ENCODE measurements at places on chromosomes 12 and 14.
A peak's percentile ranks its signal among the peaks of the same experiment; 100 is the strongest.

DNA sequence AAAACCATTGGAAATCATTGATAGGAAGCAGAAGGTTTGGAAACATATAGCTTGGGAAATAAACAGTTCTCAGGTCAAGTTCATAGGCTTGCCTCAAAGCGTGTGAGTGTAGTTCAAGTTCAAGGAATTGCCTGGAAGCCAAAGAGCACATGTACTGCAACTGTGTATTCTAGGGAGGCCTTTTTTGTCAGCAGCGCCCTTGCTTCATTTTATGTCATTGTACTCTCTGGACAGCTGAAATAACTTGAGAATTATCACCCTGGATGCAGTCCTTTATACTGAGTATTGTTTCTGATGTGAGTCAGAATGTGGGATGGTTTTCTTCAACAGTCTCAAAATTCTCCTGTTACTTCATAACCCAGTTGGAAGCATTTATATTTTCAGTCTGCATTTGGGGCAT is 16.0 kb upstream of the EVL start:
- DNase-seq: no peak

DNA sequence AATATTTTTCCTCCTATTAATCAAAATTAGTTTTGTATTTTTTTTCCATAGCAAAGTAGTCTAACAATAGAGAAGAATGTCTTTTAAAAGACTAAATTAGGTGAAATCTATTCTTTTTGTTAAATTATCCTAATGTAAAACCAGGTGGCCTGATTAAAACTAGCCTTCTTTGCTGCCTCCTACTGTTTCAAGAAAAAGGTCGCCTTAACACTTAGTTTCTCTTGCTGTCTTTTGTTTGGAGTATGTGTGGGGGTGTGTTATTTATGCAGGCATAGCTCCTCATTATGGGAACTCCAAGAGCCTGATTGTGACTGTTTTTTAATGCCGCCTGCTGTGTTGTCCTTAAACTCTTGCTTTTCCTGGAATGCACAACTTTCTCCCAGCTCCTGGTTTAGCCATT is 855.3 kb downstream of the DIO2 start:
- no peak for DNase-seq

- DNase-seq: no peak
Observed at GRCh38 chr12:49553512-49554088, 14.3 kb downstream of the MCRS1 start.

DNA sequence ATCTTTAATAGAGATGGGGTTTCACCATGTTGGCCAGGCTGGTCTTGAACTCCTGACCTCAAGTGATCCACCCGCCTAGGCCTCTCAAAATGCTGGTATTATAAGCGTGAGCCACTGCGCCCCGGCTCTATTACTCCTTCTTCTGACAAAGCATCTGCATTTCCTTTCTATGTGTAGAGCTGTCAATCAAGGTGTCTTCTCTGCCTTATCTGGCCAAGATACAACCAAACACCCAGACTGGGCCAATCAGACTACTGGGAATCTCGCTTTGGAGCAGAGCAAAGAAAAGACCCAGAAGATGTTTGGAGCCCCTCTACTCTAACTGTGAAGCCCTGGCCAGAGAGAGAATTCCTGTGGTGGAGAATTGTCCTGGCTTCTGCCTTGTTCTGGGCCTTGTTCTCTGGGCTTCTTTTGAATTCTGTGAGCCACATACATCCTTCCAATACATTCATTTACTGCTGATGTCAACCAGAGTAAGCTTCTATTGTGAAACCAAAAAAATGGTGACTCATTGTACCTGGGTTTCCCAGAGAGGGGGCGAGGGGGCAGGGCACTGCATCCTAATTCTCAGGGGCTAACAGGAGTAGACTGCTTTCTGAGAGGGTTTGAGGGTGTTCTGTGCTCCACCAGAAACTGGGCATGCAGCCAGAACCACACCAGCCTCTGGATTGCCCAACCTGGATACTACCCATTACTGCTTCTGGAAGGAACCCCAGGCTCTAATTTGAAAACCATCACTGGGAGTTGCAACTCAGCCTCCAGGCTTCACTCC is 18.8 kb upstream of the FLVCR2 start:
- peak; percentile 67 for DNase-seq

GRCh38 chr12:15717940-15718567 is 71.1 kb downstream of the EPS8 start:
- no peak for DNase-seq

DNA sequence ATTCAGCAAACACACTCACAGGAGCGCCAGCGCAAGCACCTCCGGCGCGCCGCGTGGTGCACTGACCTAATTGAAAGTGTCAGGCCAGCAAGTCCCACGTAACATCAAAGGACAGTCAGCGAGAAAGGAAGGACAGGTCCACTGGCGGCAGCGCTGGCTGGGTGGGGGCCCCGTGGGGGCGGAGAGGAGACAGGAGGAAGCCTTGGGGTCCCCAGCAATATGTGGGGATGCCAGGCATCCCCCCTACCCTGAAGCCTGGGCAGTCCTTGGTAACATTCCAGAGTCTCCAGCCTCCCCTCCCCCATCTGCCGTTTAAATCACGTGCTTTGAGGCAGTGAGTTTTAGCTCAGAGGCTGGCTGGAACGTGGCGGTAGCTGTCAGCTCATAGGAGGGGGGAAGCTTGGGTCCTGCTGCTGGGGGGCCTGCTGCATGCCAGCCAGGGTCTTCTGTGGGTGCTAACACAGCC is 159.2 kb downstream of the CALM1 start:
- DNase-seq: no peak

GRCh38 chr14:58752771-58753201 is 115.0 kb downstream of the DACT1 start:
- DNase-seq: no peak

DNA sequence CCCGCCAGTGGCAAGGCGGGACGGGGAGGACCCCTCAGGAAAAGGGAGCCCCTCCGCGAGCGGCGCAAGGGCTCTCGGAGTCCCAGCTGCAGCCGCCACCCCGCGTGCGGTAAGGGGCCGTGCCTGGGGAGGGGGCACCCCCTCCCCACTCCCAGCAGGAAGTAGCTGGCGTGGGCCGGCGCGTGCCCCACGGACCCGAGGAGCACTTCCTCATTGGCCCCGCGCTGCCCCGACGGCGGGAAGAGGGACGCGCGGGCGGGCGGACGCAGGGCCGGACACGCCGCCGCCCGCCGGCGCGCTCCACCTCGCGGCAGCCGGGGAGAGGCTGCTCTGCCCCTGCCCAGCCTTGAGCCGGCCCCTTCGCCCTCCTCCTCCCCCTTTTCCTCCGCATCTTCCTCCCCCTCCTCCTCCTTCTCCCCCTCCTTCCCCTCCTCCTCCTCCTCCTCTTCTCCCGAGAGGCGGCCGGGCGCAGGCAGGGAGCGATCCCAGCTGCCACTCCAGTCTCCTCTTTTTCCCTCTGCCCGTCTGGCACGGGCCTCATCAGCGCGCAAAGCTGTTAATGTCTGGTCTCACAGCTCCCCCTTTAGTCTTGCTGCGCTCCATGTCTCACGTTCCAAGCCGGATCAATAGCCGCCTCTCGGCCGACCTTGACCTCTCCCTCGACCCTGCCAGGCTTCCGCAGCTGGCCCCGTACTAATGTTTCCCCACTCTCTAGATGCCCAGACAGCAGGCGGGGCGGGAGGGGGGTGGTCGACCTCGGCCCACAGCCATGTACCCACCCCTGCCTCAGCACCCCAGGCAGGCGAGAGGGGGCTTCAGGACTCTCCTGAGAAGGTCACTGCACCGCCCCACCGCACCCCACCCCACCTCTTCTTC is 2.6 kb upstream of the BCL11B start:
- no peak for DNase-seq

DNA sequence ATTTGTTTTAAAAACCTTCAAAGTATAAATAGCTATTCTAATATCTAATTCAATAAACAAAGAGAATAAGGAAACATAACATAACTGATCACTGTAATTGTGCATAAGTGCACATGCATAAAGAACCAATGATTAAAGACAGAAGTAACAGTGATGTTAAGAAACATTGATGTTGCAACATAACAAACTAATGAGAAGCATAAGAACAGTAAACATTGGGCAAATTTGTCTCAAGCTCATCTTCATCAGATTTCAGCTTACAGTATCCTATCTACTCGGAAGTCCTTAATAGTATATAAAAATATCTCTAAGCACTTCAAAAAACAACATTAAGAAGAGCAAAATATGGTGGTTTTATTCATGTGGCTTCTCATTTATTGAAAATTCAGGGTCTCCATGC is 97.6 kb downstream of the GARIN6 start:
- no peak for DNase-seq

- no peak for DNase-seq
Observed at GRCh38 chr14:23446291-23446851, 10.9 kb upstream of the MYH7 start.

- DNase-seq: no peak
Observed at GRCh38 chr14:24051176-24051788, 527 bp upstream of the CARMIL3 start.

DNA sequence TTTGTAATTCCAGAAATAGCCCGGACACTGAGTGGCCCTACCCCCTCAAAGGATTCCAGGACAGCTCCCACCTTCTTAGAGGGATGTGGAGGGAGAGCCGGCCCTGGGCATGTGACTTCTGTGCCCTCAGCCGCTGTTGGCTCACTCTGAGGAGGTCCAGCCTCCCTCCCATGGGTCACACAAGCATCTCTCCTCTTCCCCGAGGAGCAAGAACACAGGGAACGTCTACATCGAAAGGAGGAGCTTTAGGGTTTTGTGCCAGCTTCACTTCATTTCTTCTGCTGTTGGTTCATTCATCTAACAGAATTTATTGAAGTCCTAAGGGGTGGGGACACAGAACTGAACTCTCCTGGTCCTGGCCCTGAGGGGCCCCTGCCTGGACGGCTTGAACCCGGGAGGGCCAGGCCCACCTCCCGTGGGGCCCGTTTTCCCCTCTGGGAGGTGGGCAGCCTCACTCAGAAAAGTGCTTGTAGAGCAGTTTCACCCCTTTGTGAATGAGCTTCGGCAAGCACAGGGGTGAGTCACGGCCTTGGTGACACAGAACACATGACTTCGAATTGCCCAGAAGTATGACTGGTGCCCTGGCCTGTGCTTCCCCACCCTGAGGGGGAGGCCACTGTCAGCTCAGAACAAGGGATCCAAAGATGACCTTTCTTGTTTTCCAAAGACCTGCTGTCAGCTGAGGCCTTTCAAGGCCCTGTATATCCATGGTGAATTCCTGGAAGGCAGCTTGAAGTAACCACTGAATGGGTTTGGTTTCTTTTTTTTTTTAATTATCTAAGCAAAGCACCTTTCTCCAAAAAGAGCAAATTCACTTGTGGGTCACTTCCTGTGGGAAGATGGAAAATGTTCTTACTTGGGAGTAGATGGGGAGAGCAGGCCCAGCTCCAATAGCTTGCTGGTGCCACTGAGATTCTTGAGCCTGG is 39.2 kb downstream of the NFKBIA start:
- DNase-seq: peak; percentile 76

GRCh38 chr14:100835548-100836310 is 9.8 kb downstream of the MEG3 start:
- DNase-seq: no peak

GRCh38 chr12:8491646-8492530 is 21.4 kb upstream of the CLEC4D start:
- DNase-seq: no peak

DNA sequence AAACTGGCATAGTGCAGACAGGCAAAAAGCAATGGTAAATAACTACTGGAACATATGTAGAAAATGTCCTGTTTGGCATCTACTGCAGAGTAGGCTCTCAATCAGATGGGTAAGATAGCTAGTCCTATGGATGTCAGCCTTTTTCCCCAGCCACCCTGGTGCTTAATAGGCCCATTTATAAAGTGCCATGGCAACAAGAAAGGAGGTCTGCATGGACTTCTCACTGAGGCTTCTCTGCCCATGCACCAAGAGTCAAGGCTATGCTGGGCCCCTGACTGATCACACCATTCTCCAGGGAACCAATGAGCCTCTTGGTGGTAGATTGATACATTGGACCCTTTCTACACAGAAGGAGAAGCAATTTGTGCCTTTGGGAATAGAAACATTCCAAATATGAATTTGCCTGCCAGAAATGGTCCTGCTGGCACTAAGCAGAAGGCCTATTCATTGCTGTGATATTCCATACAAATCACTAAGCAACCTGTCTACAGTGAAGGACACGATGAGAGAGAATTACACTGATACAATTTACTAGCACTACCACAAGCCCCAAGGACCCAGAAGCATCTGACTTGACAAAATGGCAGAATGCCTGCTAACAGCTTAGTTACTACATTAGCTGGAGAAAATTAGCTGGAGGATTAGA is 43.8 kb downstream of the RESF1 start:
- no peak for DNase-seq

GRCh38 chr12:5188472-5188871 is 144.8 kb downstream of the KCNA5 start:
- no peak for DNase-seq

DNA sequence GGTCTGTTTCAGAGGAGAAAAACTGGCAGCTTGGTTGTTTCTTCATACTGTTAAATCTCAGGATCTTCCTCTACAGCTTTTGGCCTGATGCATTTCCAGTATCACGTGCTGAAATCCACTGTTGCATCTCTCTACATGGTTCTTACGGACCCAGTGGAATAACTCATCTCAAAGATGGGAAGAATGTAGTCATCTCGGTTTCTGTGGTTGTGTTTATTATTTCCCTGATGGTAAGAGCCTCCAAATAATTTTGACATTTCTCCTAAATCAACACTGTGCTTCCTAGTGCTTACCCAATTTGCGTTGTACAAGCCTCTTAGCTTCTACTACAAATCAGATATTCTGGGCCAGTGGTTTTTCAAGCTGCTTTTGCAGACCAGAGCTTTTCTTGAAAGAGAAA is 812.8 kb downstream of the C12orf50 start:
- DNase-seq: no peak

DNA sequence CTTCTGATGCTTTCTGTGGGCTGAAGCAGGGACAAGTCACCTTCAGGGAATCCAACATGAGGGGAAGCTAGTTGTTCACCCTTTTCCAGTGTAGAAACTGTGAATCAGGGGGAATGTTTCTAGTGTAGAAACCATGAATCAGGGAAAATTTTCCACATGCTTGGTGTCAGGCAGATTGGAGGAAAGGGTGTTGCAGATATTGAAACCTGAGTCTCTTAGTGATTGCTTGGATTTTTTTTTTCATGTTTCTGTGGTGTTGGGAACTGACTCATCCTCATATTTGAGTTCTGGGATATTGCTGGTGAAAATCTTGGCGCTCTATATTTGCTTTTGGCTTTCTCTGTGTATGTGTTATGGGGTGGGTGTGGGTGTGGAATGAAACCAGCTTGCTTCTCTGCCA is 144.5 kb upstream of the FBXO33 start:
- DNase-seq: no peak

GRCh38 chr12:18262514-18262913 is 1.2 kb downstream of the PIK3C2G start:
- no peak for DNase-seq

GRCh38 chr12:2751230-2751629 is 43.5 kb upstream of the FKBP4 start:
- DNase-seq: no peak

All from activated T-cell treated with anti-CD3 and anti-CD28 coated beads for 24 hours (primary cell).